Astrocyte of the cerebellum (primary cell): ENCODE measurements at places on chromosomes 3 and 15.

- no peak for DNase-seq
These were observed 354.7 kb downstream of the MCTP2 start for GRCh38 chr15:94586099-94586498.

GRCh38 chr3:179269152-179269707, 18.3 kb upstream of the KCNMB3 start:
- no peak for DNase-seq

GRCh38 chr3:27615555-27615954, 106.6 kb downstream of the EOMES start:
- DNase-seq: no peak

DNA sequence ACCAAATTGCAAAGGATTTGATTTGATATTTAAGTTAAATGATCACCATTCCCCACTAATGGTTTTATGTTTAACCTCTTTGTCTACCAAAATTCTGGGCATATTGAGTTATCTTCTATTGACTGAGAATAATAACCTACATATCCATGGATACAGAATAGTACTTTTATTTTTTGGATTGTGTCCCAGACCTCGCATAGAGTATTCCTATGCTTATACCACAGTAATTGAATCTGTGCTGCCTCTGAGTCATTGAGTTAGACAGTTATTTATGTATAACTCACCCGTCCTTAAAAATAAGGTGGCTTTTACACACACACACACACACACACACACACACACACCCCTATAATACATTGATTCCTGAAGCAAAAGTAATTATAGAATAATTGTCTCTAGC, 690.1 kb upstream of the BCHE start:
- peak; percentile 33 for DNase-seq

DNA sequence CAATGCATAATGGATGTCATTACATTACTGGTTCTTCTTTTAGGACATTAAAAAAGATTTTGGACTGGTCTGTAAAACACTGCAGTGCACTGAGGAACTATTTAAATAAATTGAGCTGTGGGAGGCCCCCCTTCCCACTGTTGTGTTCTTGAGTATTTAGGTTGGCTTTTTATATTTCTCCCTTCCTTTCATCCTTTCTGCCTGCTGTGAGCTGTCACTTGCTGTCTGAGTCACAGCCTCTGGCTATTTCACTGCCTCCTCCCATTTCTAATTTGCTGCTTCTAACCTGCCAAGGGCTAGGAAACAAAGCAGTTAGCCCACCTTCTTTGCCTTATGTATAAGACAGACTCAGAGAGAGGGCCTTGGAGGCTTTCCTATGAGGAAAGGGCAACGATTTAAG, 89.0 kb upstream of the FNDC3B start:
- DNase-seq: peak; percentile 50

DNA sequence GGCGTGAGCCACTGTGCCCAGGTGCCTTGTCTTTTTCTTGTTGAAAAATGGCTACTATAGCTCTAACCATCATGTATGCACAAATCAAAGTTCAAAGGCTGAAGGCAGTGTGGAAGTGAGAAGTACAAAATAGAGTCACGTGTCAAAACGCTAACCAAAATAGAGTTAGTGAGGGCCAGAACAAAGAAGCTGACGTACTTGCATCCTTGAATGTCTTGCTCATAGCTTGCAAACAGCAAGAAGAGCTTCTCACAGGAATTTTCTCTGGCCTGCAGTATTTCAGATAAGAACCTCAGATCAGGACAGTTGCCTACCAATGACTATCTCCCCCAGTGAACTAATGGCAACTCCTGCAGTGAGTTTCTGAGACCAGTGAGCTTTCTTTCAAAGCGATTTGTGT, 713.5 kb downstream of the GRM7 start:
- no peak for DNase-seq

DNA sequence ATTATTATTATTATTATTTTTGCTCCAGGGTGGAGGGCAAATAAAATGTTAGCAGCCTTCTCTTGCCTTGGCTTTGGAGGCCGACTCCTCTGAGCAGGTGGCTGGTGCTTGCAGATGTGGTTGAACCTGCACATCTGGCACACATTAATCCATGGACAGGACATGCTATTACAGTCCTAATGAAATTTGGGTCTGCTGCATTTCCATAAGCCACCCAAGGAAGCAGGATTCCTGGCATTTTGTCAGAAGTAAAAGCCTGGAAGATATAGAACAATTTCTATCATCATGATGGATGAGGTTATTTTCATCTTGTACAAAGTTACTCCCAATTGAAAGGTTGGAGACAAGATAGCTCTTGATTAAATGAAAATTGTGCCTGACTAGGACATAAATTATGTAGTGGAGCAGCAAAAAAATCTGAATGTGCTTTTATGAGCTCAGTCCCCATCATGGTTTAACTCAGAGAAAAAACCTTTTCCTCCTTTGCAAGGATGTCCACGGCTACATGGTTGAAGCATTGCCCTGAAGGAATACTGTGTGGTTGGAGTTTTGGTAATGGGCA, 130.9 kb upstream of the RGMA start:
- DNase-seq: no peak

DNA sequence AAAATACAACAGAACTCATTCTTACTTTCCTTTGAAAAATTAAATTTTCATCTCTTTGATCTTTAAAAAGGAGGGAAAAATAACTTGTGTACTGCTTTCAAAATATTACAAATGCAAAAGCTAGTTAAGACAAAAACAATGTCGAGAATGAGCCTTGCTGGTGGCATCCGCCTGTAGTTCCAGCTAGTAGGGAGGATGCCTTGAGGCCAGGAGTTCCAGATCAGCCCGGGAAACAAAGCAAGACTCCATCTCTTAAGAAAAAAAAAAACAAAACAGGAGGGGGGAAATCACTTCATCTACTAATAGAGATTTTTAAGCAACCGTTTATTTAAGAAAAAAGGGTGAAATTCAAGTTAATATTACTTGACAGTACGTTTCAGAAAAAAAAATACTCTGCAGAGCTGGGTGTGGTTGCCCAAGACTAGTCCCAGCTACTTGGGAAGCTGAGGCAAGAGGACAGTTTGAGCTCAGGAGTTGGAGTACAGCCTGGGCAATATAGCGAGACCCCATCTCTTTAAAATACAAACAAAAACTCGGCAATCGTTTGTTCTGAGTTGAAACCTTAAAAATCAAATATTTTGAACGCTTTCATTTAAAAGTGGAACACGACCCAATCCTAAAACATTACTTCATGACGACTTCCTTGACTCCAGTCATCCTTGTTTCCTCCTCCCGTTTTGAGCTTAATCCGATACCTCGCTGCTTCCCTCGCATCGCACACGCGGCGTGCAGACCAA, 1.2 kb downstream of the KPNA1 start:
- DNase-seq: peak; percentile 38

- DNase-seq: no peak
These were observed 1045.0 kb downstream of the NTRK3 start for GRCh38 chr15:87211547-87211946.

GRCh38 chr3:120661106-120661905, 20.7 kb downstream of the HGD start:
- DNase-seq: no peak

DNA sequence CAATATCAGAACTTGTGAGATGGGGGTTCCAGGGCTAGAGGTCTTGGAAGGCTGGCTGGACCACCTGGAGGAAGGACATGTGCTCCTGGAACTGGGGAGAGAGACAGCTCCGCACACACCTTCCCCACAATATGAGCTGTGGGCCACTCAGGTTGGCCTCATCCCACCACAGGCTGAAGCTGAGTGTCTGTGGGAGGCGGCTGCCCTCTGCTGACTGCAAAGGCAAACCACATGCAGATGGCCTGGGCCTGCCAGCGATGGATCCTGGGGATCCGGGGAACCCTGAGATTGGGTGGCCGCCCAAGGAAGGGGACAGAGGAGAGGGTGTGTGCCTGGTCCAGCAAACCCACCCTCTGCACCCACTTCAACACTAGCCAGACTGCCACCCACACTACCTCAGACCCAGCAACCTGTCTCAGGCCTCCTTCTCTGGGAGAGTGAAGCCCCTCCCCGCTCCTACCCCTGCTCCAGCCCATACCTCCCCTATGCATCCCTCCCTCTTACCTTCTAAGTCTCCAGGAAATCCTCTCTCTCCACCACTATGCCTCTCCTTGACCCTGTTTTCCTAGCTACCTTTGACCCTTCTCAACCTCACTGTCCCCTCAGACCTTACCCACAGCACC, 44.8 kb downstream of the CYP11A1 start:
- no peak for DNase-seq

DNA sequence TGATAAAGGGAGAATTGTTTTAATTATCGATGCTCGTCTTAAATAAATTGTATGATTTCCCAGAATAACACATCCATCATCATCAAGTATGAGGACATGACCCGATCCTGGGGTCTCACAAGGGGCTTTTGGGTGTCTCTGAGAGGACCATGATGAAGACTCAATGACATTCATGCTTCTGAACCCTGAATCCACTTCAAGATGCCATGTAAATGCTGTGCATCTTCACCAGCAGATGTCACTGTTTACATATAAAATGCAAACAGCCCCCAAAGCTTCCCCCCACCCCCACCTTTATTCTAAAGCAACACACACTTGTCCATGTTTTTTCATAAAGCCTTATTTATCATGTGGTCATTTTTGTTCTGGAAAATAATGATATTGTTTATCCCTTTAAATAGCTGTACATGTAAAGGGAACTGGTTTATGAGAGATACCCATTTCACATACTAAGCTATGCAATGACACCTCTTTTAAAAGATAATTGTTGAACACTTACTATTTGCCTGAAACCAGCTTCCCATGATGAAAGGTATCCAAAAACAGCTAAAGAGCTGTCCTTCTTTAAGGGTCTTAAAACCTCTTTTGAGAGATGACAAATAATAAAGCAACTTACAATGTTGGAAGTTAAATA, 69.7 kb upstream of the UBE3A start:
- DNase-seq: peak; percentile 33

GRCh38 chr15:84778194-84778593, 29.8 kb downstream of the ZNF592 start:
- no peak for DNase-seq

GRCh38 chr3:10547841-10548783, 42.7 kb upstream of the ATP2B2 start:
- no peak for DNase-seq

DNA sequence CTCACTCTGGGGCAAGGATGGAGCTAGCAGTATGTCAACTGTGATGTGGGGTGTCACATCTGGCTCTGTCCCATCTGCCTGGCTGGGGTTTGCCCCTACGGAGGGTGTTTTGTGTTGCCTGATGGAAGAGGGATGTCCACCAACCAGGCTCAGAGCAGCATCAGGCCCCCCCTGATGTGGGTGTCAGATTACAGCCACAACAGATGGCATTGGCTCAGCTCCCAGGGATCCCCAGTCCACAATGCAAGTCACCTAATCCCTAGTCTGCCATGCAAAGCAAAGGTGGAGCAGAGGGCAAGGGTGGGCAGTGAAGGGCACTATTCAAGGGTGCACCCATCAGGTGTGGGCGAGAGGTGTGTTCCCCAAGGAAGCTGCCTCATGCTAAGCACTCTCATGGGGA, 48.9 kb upstream of the AMOTL2 start:
- DNase-seq: no peak

DNA sequence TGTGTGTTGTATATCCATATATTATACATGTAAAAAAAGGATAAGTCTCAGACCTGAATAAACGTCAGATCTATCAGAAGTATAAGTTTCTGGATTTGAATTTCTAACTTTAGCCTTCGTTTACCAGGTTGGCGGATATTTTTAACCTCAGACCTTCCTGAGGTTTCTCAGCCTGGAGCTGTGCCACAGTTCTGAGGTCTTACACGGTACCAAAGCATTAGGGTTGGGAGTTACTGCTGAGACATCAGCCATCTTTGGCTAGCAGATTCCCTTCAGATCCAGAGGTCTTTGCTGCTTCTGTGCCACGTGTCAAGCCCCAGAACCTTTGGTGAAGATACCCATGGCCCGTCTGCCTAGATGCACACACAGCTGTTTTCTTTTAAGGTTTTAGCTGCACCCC, 84.7 kb downstream of the PPP2R3A start:
- DNase-seq: peak; percentile 11

- no peak for DNase-seq
These were observed 96.0 kb upstream of the CCDC80 start for GRCh38 chr3:112736805-112737566.

DNA sequence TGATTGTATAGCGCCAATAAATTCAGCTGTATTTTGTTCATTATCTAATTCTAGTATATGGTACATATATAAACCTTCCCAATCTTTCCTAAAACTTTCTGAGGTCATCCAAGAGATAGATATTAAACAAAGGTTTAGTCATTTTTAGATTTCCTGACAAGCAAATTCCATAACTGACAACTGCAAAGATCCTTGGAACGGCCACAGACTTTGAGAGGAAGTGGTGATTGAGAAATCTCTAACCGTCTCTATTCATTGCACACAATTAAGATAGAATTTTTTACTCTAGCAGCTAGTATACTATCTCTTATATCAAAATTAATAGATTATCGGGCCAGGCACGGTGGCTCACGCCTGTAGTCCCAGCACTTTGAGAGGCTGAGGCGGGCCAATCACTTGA, 4.7 kb downstream of the CSNK1G1 start:
- DNase-seq: no peak

- DNase-seq: no peak
These were observed 960 bp downstream of the THBS1 start for GRCh38 chr15:39581793-39582285.

- DNase-seq: no peak
These were observed 9.4 kb upstream of the C15orf39 start for GRCh38 chr15:75192307-75192706.

GRCh38 chr3:42830437-42831320, 21.4 kb downstream of the ACKR2 start:
- no peak for DNase-seq

- DNase-seq: no peak
These were observed 199.3 kb upstream of the UMPS start for GRCh38 chr3:124530916-124531315.

DNA sequence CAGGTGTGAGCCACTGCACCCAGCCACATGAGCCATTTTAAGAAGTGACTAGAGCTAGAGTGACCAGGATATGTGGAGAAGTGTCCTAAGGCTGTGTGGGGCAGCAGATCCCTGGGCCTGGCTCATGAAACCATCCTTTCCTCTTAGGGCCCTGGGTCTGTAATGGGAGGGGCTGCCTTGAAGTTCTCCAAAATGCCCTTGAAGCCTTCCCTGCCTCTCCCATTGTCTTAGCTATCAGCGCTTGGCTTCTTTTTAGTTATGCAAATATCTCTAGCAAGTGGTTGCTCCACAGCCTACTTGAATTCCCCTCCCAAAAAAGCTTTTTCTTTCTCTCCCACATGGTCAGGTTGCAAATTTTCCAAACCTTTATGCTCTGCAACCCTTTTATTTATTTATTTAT, 112.4 kb upstream of the SPATA16 start:
- DNase-seq: no peak

DNA sequence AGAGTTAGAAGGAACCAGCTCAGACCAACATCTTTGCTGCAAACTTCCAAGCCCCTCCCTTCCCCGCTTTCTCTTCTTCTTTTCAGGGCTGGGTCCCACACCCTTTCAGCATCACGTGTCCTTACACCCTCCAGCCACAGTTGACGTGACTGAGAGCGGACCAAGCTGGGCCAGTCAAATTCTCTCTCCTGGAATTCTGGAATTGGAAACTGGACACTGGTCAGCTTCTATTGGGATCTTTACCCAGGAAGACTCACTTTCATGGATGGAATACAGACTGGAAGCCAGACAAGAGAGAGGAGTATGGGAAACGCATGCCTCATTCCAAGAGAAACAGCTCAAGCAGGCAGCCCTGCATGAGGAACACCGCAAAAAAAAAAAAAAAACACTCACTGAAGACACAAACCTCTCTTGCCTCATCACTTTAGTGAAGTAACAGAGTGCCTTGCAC, 12.4 kb upstream of the TPM1 start:
- no peak for DNase-seq
